Adipose tissue (tissue), 3 donors: ENCODE measurements at places on chromosomes 12 and 14. TPM values are rescaled to one million over a fixed set of nuclear protein-coding genes. Genes with fewer than 3 reads are reported as not detected.

The CLEC2A gene
- polyA plus RNA-seq, result not detected

The SMIM41 gene
- polyA plus RNA-seq, result 0.27 TPM

The ANO2 gene
- 1.0 TPM for polyA plus RNA-seq

The TPPP2 gene
- polyA plus RNA-seq, result not detected

The GLIPR1L1 gene
- not detected for polyA plus RNA-seq

The DHH gene
- 1.5 TPM for polyA plus RNA-seq

The SMOC1 gene
- 7.8 TPM for polyA plus RNA-seq

The FANCM gene
- polyA plus RNA-seq, result 1.5 TPM

The GUCY2C gene
- 0.01 TPM for polyA plus RNA-seq

The SLC5A8 gene
- polyA plus RNA-seq, result 0.02 TPM

The PIANP gene
- 0.49 TPM for polyA plus RNA-seq

The KLRC2 gene
- 0.06 TPM for polyA plus RNA-seq

The ST8SIA1 gene
- polyA plus RNA-seq, result 0.10 TPM

The PPP4R4 gene
- 0.10 TPM for polyA plus RNA-seq

The PMCH gene
- polyA plus RNA-seq, result not detected

The OTOGL gene
- polyA plus RNA-seq, result 0.13 TPM

The TCL1A gene
- not detected for polyA plus RNA-seq

The PRB2 gene
- polyA plus RNA-seq, result not detected

The CCNB1IP1 gene
- 59.4 TPM for polyA plus RNA-seq

The LRFN5 gene
- polyA plus RNA-seq, result 0.83 TPM

The PAPOLA gene
- 70.7 TPM for polyA plus RNA-seq

The MDGA2 gene
- not detected for polyA plus RNA-seq

The ACOT6 gene
- polyA plus RNA-seq, result 0.34 TPM

The JDP2 gene
- 149 TPM for polyA plus RNA-seq

The CCDC38 gene
- polyA plus RNA-seq, result not detected

The DEPDC4 gene
- polyA plus RNA-seq, result not detected

The PZP gene
- 0.51 TPM for polyA plus RNA-seq

The POTEM gene
- not detected for polyA plus RNA-seq

The BEGAIN gene
- 11.7 TPM for polyA plus RNA-seq

The NRL gene
- 1.7 TPM for polyA plus RNA-seq

The OVCH1 gene
- polyA plus RNA-seq, result not detected

The KRT71 gene
- polyA plus RNA-seq, result not detected

The LRP1-AS gene
- not detected for polyA plus RNA-seq

The C12orf54 gene
- not detected for polyA plus RNA-seq

The ASB2 gene
- 0.65 TPM for polyA plus RNA-seq

The CCDC175 gene
- not detected for polyA plus RNA-seq

The RTN1 gene
- polyA plus RNA-seq, result 3.6 TPM

The SLC8A3 gene
- polyA plus RNA-seq, result 0.15 TPM

The APOF gene
- polyA plus RNA-seq, result 0.03 TPM

The GCH1 gene
- polyA plus RNA-seq, result 3.6 TPM

The ERP27 gene
- polyA plus RNA-seq, result 44.0 TPM

The TCTN2 gene
- polyA plus RNA-seq, result 4.3 TPM

The TAPBPL gene
- polyA plus RNA-seq, result 15.9 TPM
